ENCODE measurements at places on chromosomes 13 and 19. TPM values are rescaled to one million over a fixed set of nuclear protein-coding genes. Genes with fewer than 3 reads are reported as not detected.

NCR1 gene
- 2.8 TPM for polyA plus RNA-seq

FGF22 gene
- polyA plus RNA-seq: not detected

PRR20A gene
- not detected for polyA plus RNA-seq

CALR gene
- polyA plus RNA-seq: 174 TPM

KLF5 gene
- 0.79 TPM for polyA plus RNA-seq

CDADC1 gene
- polyA plus RNA-seq: 12.0 TPM

CRB3 gene
- polyA plus RNA-seq: 4.1 TPM

MISP gene
- polyA plus RNA-seq: not detected

FFAR2 gene
- polyA plus RNA-seq: not detected

ZIC2 gene
- not detected for polyA plus RNA-seq

F7 gene
- 0.14 TPM for polyA plus RNA-seq

B3GNT8 gene
- polyA plus RNA-seq: 11.1 TPM

RFPL4AL1 gene
- not detected for polyA plus RNA-seq

METTL21C gene
- polyA plus RNA-seq: not detected

DCUN1D2 gene
- 8.8 TPM for polyA plus RNA-seq

ATP4B gene
- not detected for polyA plus RNA-seq

DCAF15 gene
- polyA plus RNA-seq: 8.0 TPM

LGI4 gene
- not detected for polyA plus RNA-seq

F2RL3 gene
- not detected for polyA plus RNA-seq

ZMYM5 gene
- 26.8 TPM for polyA plus RNA-seq

MISP3 gene
- 2.1 TPM for polyA plus RNA-seq

URAD gene
- not detected for polyA plus RNA-seq

DAND5 gene
- not detected for polyA plus RNA-seq

ZNF724 gene
- polyA plus RNA-seq: 0.85 TPM

HIPK4 gene
- polyA plus RNA-seq: not detected

SIAH3 gene
- not detected for polyA plus RNA-seq

CLPTM1 gene
- 27.5 TPM for polyA plus RNA-seq

CDX2 gene
- not detected for polyA plus RNA-seq

BORA gene
- 7.8 TPM for polyA plus RNA-seq

YJEFN3 gene
- not detected for polyA plus RNA-seq

IGLON5 gene
- polyA plus RNA-seq: not detected

IGFL1 gene
- not detected for polyA plus RNA-seq

RASGRP4 gene
- not detected for polyA plus RNA-seq

REXO1 gene
- polyA plus RNA-seq: 8.7 TPM

CYP4F11 gene
- not detected for polyA plus RNA-seq

TEX26 gene
- polyA plus RNA-seq: not detected

ITGBL1 gene
- not detected for polyA plus RNA-seq

ANKRD24 gene
- 0.48 TPM for polyA plus RNA-seq

SIGLEC12 gene
- 0.31 TPM for polyA plus RNA-seq

SHD gene
- polyA plus RNA-seq: not detected

KLHL1 gene
- polyA plus RNA-seq: not detected

SERPINE3 gene
- polyA plus RNA-seq: not detected

GNG8 gene
- polyA plus RNA-seq: not detected

ZFP82 gene
- 12.8 TPM for polyA plus RNA-seq
